Subcutaneous preadipocyte (primary cell): ENCODE measurements at places on chromosomes 1 and 21. TPM values are rescaled to one million over a fixed set of nuclear protein-coding genes. Genes with fewer than 3 reads are reported as not detected.

Gene WDR47
- total RNA-seq, result 11.8 and 13.5 TPM in 2 replicates

Gene ST6GALNAC3
- total RNA-seq, result under 0.01 and 0.39 TPM in 2 replicates

Gene TAS1R1
- total RNA-seq, result under 0.01 TPM in 1 of 2 replicates, not detected in the other

Gene PLA2G2C
- total RNA-seq, result not detected in 2 replicates

Gene MATN1
- total RNA-seq, result 0.37 TPM in 1 of 2 replicates, not detected in the other

Gene TMEM200B
- total RNA-seq, result 9.9 and 11.5 TPM in 2 replicates

Gene WNT2B
- total RNA-seq, result 1.5 and 2.0 TPM in 2 replicates

Gene DAB1
- not detected in 2 replicates for total RNA-seq

Gene KLF17
- 0.37 TPM in 1 of 2 replicates, not detected in the other for total RNA-seq

Gene OR11L1
- not detected in 2 replicates for total RNA-seq

Gene HMGCL
- 24.8 and 29.8 TPM in 2 replicates for total RNA-seq

Gene ZNF436
- 12.1 and 21.7 TPM in 2 replicates for total RNA-seq

Gene PLA2G2F
- total RNA-seq, result not detected in 2 replicates
